NCI-H2107 (cell line): ENCODE measurements at places on chromosomes 3 and 15.

GRCh38 chr3:27632431-27633223 lies 89.5 kb downstream of the EOMES start:
- no peak for DNase-seq

DNA sequence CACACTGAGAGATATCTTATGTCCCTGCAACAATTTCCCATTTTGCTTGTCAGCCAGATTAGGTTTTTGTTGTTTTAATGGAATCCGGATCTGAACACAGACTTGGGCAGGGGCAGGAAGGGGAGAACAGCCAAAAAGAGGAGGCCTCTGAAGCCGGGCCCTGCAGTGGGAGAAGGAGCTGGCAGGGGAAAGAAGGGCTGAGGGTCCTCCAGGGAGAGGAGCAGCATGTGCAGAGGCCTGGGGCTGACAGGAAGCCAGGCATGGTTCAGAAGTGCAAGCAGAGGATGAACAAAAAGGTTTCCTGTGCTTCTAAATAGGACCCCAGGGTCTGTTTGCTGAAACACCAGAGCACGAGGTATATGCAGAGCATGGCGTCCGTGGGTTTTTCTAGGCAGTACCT lies 49.1 kb upstream of the POMGNT2 start:
- no peak for DNase-seq

DNA sequence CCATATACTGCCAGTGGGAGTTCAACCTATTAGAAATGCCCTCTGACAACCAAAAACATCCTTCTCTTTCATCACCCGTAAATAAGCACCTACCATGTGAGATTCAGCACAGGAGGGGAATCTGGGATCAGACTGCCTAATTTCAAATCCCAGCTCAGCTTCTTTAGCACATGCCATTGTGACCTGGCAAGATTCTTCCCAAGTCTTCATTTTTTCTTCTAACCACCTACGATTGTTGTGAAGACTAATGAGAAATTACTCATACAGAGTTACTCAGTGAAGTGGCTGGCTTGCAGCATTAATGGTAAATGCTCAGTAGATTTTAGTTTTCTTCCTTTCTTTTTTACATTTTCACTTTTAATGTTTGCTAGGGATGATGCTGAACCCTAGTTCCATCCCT lies 176.7 kb downstream of the PDZRN3 start:
- no peak for DNase-seq

DNA sequence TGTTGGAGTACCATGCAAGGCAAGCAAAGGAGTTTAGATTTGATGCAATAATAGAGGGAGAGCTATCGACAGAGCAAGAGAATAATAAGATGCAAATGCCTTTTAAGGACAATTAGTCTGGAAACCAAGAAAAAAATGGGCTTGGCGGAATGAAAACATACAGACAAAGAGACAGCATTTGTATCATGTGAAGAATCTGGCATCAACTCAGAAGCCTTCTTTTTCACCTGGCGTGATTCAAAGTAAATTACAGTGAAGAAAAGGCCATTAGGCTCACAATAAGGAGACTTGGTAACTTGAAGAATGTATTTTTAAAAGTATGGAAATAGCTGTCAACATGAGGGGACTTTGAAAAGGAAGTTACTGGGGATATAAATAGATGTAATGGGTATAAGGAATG lies 521.2 kb upstream of the GOLIM4 start:
- DNase-seq, result no peak

DNA sequence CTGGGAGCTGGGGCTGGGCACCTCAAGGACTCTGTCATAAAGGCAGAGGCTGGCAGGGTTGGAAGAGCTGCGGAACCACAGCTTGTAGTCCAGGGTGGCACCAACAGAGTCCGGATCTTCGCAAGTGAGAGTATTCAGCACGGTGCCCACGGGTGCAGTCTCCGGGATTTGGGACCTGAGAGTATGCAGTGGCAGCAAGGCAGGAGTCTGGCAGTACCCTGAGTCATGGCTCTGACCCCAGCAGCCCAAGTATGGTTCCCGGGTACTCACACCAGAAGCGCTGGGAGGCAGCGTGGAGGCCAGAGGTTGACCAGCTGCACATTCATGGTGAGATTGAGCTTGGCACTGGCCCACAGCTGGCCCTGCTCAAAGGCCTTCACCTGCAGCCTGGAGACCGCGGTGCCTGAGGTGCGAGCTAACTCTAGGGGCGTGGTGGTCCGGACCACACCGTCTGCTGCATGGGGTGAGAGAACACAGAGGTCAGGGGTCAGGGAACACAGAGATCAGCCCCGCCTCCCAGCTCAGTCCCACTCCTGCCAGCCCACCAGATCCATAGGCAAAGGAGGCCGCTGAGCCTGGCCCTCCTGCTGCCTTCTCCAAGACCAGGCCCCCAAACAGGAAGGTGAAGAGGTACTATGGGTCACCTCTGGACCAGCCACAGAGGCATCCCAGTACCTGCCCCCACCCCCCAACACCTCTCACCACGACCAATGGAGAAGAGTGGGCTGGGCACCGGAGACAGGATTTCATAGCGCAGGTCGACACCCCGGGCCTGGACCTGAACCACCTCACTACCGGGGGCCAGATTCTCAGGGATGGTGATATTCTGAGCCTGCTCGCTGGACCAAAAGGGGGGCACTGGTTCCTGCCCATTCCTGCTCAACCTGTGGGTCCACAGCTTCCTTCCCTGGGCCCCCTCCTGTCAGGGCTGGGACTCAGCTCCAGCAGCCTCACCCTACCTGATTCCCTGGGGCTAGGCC lies 4.5 kb downstream of the CDHR4 start:
- no peak for DNase-seq

GRCh38 chr3:2950159-2950558 lies 160.0 kb downstream of the IL5RA start:
- DNase-seq, result no peak

GRCh38 chr3:16504242-16504641 lies 9.3 kb downstream of the RFTN1 start:
- DNase-seq, result no peak

DNA sequence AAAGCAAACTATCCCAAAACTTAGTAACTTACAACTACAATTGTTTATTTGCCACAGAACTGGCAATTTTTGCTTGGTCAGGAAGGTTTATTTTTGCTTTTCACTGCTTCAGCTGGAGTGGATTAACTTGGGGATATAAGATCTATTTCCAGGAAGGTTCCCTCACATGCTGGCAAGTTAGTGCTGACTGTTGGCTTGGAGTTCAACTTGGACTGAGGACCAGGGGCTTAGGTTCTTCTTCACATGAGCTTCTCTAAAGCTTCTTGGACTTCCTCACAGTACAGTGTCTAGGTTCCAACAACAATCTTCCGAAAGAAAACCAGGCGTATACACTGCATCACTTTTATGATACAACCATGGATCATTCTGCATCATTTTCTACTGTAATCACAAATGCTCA lies 264.4 kb downstream of the CHL1 start:
- DNase-seq, result no peak

DNA sequence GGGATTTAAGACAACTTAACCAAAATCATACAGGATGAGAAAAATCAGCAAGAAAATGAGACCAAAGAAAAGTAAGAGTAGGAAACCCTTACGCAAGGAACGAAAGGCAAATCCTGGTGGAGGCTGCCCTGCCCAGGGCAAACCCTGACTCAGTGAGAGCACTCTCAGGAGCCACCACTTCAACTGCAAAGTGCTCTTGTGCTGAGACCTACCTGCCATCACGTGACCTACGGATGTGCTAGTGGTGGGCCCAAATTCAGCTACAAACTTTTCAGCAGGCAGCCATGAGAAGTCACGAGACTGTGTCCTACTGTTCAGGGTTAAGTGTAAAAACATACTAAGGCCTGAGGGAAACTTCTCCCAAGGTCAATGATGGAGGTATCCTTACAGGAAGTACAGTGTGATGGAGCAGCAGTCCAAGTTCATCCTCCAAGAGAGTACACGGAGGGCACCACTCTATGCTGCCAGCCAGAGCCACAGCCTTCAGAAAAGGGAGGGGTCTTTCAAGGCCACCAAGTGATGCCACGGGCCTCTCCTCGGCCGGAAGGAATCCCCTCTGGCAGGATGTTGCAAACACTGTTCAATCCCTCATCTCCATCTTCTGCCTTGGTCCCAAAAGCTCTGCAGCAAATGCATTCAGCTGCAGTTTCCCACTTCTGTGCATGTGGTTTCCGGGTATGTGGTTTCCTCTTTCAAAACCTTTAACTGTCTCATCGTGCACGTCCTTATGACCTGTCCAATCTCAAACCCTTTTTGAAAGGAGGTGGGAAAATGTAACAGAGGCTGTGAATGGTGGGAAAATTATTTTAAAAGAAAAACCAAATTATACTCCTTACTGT lies 9.5 kb downstream of the CHSY1 start:
- DNase-seq, result no peak

- DNase-seq, result no peak
Observed at GRCh38 chr3:71710906-71711494, 14.2 kb downstream of the EIF4E3 start.

- no peak for DNase-seq
Observed at GRCh38 chr3:183954875-183955274, 62.8 kb downstream of the ABCC5 start.
